ENCODE measurements at places on chromosomes 11 and 22. TPM values are rescaled to one million over a fixed set of nuclear protein-coding genes. Genes with fewer than 3 reads are reported as not detected.

DNA sequence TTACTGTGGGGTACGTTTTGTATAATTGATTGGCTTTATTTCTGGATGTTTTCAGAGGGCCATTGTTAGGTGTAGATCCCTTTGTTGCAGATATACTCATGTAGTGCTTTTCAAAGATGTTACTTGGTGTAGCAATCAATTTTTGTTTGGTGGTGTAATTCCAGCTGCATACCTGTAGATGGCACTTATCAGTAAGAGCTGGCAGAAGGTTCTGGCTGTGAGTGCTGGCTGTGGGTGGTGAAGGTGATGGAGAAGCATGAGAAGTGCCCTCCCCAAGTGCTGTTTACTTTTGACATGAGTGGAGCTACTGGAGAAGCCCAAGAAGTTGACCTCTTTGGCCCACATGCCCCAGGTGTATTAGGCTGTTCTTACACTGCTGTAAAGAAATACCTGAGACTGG, 1074.9 kb downstream of the FAM181B start:
- DNase-seq, result no peak

GRCh38 chr11:44877571-44878497, 72.8 kb downstream of the TP53I11 start:
- no peak for DNase-seq

DNA sequence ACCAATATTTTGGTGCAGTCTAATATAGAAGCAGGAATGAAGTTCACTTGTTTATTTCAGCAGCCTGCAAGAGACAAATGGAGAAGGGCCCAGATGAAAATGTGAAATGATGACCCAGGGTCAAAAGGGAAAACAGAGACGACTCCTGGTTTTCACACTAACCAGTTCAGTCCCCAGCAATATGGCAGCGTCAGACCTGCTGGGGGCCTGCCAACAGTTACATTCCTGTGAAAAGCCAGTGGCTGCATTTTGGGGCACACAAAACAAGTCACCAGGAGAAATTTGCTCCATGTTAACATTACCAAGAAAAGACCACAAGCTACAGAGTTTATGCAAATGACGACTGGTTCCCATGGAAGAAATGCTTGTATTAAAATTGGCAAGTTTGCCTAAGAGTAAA, 80.2 kb downstream of the CCDC34 start:
- DNase-seq, result no peak

GRCh38 chr11:107898270-107898669, 30.0 kb upstream of the RAB39A start:
- no peak for DNase-seq

GRCh38 chr11:67006029-67006884, 16.7 kb upstream of the SYT12 start:
- DNase-seq, result no peak

MMP11 gene
- 10.2 TPM for total RNA-seq

DNA sequence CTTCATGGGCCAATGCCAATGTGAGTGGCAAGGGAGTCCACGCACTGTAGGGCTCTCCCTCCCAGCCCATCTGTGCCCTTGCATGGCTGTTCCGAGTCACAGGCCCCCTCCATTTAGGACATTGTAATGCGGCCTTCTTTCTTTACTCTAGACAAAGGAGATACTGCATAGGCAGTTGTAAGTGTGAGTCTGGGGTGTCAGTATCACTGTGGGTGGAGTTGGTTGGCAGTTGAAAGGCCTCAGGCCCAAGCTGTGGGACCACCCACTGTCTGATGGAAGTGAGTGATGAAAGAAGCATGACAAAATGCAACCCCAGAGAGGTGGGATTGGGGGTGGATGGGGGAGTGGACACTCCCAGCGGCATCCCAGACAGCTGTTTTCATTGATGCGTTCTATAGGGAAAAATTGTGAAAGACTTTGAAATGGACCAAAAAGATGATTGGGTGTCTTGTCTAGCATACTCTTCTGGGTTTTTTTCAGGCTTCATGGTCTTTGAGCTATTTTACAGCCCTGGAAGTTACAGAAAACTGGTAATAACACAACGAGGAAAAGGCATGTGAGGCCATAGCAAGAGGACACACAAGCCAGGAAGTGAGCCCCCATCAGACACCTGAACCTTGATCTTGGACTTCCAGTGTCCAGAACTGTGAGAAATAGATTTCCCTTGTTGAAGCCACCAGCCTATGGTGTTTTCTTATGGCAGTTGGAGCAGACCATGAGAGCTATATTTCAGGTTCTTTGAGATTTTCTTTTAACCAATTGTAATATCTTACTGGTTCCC, 114.6 kb downstream of the NECTIN1 start:
- DNase-seq, result no peak

APIP gene
- 16.9 TPM for total RNA-seq

GRCh38 chr11:90343673-90344072, 120.8 kb upstream of the CHORDC1 start:
- no peak for DNase-seq

- no peak for DNase-seq
Measured at GRCh38 chr11:77026743-77027142, 7.5 kb upstream of the B3GNT6 start.

MRE11 gene
- 7.9 TPM for total RNA-seq

GRCh38 chr22:46239261-46240048, 10.6 kb downstream of the CDPF1 start:
- DNase-seq, result no peak

LIF gene
- total RNA-seq, result 11.3 TPM

OR51F1 gene
- total RNA-seq, result not detected

GRCh38 chr22:36439481-36440271, 41.8 kb downstream of the TXN2 start:
- DNase-seq, result no peak

IGLL1 gene
- not detected for total RNA-seq

DNA sequence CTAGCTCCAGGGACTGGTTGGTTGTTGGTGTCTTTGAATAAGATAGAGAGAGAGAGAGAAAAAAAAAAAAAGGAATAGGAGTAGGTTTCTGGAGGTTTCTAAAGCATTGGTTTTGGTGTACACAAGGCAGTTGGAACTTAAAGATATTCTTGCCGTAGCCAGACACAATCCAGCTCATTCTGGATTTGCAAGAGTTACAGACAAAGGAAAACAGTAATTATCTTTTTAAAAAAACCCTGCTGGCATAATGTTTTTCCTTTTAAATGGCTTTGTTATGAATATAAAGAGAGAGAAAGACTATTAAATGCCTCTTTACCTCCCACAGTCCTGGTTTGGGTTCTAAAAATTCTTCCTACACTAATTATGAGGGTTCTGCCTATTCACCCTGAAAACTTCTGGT, 120.4 kb upstream of the RAG2 start:
- DNase-seq, result no peak

MARK2 gene
- total RNA-seq, result 20.2 TPM

DNA sequence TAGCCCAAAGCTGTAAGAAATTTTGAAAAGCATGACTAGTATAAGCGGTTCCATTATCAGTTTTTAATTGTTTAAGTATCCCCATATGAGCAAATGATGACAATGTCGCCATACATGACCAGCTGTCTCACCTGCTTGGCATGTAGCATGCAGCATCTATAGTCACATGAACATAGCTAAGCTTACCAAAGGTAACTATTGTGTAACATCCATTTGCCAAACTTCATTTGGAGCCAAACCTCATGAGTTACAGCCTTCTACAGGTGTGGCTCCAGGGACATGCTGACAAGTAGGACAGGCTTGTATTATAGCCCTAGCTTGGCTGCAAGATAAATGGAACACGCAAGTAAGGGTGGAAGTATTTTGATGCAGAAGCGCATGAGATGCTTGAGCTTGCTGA, 30.4 kb downstream of the OR10A6 start:
- no peak for DNase-seq

GRCh38 chr11:1532014-1532586, 40.0 kb downstream of the DUSP8 start:
- peak; percentile 40 for DNase-seq

DNA sequence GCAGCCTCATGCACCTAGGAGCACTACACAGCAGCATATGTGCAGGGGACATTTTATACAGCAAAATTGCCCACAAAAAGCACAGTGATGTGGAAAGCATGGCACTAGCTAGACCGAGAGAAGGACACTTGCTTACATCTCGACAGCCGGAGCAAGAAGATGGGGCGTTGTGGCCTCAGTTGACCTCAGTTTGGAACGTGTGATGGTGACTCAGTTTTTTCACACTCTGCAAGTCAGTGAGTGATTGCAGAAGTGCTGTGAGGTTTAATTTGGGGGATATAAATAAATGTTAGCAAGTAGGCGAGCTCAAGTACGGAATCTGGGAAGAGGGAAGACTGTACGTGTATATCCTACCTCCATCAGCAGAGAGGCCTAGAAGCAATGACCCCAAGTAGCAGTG, 23.3 kb downstream of the LRP5 start:
- DNase-seq, result no peak

DNA sequence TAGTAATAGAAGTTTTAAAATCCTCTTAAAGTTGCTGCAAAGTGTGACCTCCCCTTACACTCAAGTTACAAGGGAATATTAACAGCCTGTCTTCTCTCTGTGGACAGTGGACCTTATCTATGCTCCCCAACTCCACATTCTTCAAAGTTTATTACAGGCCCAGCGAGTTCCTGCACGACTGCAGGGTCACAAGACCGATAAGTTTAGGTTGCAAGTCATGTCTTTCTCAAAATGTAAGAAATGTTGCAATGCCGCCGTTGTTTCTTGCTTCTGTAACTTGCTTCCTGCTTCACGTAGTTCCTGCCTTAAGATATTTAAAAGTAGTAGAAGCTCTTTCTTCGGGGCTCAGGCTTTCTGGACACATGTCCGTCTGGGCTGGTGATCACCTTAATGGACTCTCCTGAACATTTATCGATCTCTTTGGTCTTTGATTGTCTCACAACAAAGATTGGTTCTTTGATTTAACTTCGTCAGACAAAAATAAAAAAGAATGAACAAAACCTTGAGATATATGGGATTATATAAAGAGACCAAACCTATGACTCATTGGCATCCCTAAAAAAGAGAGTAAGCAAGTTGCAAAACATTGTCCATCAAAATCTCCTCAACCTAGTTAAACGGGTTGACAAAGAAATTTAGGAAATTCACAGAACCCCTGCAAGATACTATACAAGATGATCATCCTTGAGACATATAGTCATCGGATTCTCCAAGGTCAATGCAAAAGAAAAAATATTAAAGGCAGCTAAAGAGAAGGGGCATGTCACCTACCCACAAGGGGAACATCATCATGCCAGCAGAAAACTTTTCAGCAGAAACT, 45.4 kb upstream of the GLYAT start:
- no peak for DNase-seq

SCGB1D2 gene
- total RNA-seq, result not detected

RAB38 gene
- 2.3 TPM for total RNA-seq

GRCh38 chr11:122656073-122656630, 630 bp downstream of the UBASH3B start:
- DNase-seq, result no peak

- DNase-seq, result no peak
Measured at GRCh38 chr11:23653071-23653675, 792.9 kb upstream of the CCDC179 start.

DNA sequence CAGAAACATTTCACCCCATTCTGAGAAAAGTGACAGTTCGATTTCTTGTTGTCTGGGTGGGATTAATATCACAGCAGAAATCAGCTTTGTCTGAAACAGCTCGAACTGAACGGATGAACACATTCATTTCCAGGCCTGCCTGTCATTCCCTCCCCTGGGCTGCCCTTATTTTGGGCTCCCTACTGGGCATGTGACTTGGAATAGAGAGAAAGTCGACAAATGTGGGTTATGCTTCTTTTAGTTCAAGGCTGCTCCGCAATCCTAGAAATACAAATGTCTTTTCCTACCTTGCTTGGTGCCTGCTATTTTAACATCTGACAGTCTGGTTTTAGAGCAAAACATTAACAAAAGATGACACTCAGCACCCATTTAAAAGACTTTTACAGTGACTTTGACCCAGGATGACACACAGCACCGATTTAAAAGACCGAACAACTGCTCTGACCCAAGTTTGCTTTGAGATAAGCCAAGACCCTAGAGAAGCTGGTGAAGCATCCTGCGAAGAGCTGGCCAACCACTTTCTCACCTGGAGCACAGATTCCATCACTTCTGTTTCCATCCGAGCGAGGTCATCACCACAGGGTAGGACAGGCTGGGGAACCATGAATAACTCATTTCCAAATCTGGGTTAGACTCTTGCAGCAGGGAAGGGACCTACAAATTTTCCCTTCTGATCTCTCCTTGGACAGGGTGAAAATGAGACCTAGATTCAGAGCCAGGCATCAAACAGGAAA, 13.1 kb downstream of the CLMP start:
- no peak for DNase-seq

C11orf65 gene
- not detected for total RNA-seq
